Motor neuron (in vitro differentiated cells): ENCODE measurements at places on chromosomes 12 and 14. TPM values are rescaled to one million over a fixed set of nuclear protein-coding genes. Genes with fewer than 3 reads are reported as not detected.

GRCh38 chr12:48447755-48448154 lies 24.6 kb upstream of the ANP32D start:
- ATAC-seq, result no peak

DNA sequence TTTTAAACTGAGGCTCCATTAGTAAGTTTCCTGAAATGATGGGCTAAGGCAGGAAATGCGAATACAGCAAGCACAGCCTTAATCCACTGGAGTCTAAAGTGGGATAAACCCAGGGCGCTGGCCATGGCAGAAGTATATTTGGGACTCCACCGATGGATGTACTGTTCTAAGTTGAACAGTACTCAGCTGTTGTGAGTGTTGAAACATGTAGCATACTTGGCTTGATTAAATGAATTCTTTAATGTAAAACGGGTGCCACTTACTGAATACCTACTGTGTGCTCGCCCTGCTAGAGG lies 996 bp downstream of the SSPN start:
- ATAC-seq, result no peak

DNA sequence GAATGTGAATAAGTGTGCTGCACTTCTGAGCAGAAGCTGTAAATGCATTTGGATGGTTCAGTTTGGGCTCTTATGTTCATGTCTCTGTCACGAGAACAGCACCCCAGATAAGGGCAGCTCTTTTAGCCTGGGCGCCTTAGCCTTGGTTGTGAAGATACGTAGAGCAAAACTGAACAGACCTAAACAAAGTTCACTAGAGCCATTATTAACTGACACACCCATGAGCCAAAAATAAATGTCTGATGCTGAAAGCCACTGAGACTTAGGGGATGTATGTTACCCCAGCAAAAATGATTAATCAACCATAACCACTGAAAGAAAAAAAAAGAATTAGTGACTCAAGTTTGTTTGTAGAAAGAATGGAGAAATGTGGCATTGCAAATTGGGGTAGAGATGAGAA lies 343.4 kb downstream of the BCAT1 start:
- ATAC-seq, result no peak

GRCh38 chr12:129622566-129622965 lies 281.3 kb downstream of the TMEM132D start:
- ATAC-seq, result no peak

- no peak for ATAC-seq
Measured at GRCh38 chr14:29235991-29236390, 469.4 kb downstream of the FOXG1 start.

ACOT4 gene
- 0.23 TPM in 1 of 2 replicates, not detected in the other for total RNA-seq
